ENCODE measurements at places on chromosomes 7 and 10.

DNA sequence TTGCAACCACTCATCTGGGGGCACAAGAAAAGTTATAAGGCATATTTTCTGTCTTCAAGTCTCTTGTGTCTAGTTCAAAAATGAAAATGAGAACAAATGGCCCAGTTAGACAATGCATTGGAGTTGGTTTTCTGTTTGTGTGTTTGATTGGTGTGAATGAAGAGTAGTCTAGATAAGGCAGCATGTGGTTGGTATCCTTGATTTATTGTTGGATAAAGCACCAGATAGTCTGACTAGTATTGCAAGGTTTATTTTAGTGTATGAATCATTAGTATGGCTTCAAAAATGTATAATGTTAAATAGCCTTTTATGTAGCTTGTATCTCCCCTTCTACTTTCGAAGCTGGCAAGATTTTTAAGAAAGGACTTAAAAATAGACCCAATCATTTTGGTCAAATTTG is 237.3 kb downstream of the CDK14 start:
- no peak for DNase-seq

DNA sequence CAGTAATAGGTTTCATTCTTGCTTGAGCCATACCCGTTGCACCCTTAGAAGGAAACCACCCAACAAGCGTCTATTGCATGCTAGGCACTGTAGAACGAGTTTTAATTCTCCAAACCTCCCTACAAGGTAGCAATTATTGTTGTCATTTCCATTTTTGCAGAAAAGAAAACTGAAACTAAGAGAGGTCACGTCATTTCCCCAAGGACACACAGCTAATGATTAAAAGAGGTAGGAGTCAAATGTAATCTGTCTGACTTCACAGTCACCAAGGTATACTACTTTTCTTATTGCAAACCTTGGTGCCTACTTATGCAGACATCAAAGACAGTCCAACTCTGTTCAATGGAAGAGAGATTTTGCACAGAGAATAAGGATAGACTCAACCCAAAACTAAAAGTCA is 49.1 kb upstream of the C1QL3 start:
- no peak for DNase-seq

- no peak for DNase-seq
Measured at GRCh38 chr10:110448682-110449418, 48.9 kb upstream of the DUSP5 start.

GRCh38 chr7:3289996-3290395 is 11.1 kb upstream of the SDK1 start:
- DNase-seq = no peak

DNA sequence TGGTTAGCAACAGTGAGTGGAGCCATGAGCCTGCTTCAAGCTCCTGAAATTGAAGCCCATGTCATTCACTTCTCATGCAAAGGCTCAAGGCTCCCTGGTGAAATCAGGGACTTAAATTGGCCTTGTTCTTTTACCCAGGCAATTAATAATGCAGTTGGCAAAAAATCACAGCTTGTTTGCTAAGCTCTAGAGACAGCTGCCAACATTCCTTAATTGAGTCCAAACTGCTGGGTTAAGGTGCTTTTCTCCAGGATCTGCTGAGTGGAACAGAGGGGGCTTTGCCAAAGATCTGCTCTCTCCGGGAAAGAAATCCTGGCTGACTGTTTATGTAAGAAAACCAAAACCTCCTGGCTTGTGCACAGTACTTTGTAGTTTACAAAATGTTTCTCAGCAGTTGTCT is 257.6 kb upstream of the GHITM start:
- DNase-seq = no peak

- DNase-seq = no peak
Measured at GRCh38 chr7:148319316-148319808, 271.2 kb upstream of the C7orf33 start.

DNA sequence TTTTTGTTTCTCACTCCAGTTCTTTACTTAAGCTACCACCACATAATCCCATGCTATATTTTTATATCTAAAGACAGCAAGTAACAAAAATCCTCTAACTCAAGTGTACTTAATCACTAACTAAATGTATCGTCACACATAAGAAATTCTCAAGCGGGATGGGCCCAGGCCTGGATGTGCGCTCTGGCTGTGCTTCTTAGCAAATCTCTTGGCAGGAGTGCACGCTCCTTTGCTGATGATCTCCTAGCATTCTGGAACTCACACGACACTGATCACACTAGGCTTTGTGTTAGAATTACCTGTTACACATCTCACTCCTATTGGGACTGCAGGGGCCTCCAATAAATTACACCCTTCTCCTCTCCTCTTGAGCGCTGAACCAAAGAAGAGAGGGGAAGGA is 46.7 kb upstream of the CALD1 start:
- no peak for DNase-seq

Measured in CD4-positive, alpha-beta T cell treated with Interleukin-17A for 4 hours (primary cell).